ENCODE measurements at places on chromosomes 12 and 14.

- no peak for DNase-seq
Observed at GRCh38 chr14:72142328-72142727, 210.1 kb downstream of the RGS6 start.

DNA sequence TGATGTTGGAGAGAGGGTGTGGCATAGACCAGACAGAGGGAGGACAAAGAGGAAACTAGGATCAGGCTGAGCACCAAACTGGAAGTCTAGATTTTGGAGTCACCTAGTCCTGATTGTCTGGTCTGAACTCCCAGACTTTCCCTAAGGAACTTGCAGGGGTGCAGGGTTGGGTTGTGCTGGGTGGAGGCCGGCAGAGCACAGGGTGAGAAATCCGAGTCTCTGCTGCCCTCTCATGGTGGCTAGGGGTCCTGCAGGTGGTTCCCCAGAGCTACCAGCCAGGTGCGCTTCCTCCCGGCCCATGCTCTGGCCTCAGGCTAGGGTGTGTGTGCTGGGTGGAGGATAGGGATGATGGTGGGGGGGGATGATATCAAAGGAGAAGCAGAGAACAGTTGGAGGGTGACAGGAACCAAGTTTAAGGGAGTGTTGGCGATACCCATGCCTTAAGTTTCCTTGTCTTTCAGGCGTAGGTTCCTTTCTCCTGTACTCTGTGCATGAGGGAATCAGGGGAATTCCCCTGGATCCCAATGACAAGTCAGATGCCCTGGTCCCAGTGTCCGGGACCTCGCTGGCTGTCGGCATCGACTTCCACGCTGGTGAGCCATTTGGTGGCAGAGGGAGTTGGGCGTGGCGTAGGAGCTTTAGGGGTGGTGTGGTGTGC is 33.5 kb upstream of the NXPH4 start:
- DNase-seq, result no peak

GRCh38 chr14:39016733-39017095 is 86.3 kb downstream of the SEC23A start:
- no peak for DNase-seq

DNA sequence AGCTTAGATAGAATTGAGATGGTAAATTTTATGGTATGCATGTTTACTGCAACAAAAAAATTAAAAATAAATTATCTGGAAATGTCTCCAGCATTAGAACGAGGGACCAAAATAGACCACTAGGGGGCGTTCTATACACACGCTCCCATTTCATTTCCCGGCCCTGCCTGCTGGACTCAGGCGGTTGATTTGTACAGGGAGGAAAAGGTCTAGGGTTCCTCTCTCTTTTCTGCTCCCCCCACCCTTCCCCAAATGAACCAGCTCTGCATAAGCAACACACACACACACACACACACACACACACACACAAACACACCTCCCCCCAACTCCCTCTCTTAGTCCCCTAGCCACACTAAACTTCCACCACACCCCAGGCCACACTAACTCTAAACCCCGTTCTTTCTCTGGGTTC is 7.8 kb upstream of the DTX1 start:
- DNase-seq, result no peak

DNA sequence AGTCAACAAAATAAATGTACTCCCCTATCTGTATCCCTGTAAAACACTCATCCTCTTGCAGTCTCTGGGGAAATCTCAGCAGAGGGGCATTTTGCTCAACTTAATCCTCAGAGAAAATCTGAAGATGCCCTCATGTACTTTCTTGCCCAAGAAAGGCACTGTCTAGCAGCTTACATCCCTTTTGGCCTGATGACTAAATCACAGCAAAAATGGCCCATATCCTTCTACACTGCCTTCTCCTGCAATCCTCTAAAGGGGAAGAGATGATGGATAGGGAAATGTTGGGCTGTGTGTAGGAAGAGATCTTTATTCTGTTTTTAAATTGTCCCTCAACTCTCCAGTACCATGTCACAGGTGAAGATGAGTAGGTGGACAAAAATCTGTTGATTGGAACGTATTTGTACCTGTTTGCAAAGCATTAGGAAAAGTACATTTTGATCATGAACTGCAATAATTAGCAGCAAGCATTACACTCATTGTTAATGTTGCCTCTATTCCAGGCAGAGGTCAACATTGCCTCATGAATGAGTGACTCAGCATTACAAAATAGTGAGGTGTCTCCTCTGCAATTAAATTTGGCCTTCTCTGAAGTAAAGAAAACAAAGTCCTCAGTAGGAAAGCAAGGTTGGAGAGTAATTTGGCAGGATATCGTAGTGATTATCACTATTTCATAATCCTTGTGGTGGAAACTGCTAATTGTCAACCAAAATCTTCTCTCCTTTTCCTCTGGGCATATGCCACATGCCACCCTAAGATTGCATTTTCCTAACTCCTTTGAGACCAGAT is 172.4 kb upstream of the CAND1 start:
- peak; percentile 81 for DNase-seq
